ENCODE measurements at places on chromosomes 7 and 10.

DNA sequence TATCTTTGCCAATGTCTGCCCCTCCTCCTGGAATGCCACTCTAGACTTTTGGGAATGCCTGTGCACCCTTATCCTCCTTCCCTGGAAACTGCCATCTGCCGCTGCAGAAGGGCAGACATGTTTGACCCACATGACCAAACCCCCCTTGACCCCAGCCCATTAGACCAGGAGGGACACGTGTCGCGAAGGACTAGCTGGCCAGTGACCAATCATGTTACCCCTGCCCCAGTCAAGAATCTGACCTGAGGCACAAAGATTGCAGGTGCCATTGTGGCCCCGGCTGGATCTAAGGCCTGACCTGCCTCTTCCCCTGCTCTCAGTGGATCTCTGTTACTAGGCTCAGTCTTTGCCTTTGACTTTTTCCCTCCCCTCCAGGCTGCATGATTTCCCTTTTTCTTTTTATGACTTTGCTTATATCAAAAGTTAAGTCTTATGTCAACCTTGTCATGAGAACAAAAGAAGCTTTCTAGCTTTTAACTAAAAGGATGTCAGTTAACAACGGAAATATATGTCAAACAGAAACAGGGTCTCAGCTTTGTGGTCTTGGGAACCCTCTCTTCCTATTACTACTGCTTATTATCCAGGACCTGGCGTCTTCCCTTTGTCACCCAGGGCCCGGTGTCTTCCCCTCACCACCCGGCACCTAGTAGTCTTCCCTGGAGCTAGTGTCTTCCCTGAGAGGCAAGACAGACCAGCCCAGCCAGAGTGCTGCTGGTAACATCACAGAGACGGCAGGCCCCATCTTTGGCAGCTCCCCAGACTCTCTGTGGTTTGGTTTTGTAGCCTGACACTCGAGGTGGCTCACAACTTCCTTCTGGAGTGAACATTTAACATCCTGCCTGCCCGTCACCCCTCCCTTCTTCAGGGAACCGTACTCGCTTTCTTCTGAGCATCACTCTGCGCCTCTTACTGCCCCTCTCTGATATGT is 24.4 kb upstream of the PPIF start:
- no peak for DNase-seq

GRCh38 chr7:129830949-129831348 is 121.8 kb downstream of the UBE2H start:
- no peak for DNase-seq

- DNase-seq = no peak
Observed at GRCh38 chr7:122914812-122915211, 28.6 kb upstream of the CADPS2 start.

- DNase-seq = no peak
Observed at GRCh38 chr10:370449-370825, 235.2 kb downstream of the ZMYND11 start.

- DNase-seq = no peak
Observed at GRCh38 chr10:44068716-44069482, 316.0 kb downstream of the CXCL12 start.

- DNase-seq = no peak
Observed at GRCh38 chr7:46391231-46392201, 470.4 kb upstream of the IGFBP3 start.

- no peak for DNase-seq
Observed at GRCh38 chr7:26858241-26858715, 6.1 kb downstream of the SKAP2 start.

DNA sequence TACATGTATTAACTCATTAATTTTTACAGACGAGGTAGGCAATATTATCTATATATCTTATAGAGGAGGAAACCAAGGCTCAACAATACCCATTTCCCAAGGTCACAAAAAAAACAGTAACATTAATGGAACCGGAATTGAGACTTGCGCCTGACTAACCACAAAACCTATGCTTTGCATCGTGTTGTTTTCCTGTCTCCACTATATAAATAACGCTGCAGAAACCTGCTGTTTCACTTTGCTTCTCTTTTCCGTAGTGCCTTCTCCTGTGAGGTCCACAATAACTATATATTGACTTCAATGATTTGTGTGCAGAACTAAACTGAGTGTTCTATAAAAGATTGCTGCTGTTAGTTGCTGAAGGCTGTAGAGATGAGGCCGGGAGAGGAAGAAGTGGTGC is 97.7 kb upstream of the RPA3 start:
- no peak for DNase-seq
